ENCODE measurements at places on chromosomes 11 and 22. TPM values are rescaled to one million over a fixed set of nuclear protein-coding genes. Genes with fewer than 3 reads are reported as not detected.
A peak's percentile ranks its signal among the peaks of the same experiment; 100 is the strongest.

DNA sequence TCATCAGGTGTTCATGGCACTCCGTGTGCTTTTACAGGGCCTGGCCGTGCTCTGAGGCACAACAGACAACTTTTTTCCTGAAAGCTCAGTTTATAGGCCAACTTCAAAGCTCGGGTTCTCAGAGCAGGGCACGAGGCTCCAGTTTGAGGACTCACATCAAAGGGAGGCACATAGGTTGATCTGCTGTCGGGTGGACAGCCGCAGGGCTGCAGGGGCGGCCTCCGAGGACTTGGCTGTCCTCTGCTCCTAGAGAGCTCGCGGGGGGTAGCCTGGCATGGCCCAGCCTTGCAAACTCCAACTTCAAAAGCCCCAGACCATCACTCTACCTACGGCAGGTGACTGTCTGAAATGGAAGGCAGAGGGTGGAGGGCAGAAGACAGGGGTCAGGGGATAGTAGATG lies 31.6 kb downstream of the C11orf58 start:
- DNase-seq: no peak

DNA sequence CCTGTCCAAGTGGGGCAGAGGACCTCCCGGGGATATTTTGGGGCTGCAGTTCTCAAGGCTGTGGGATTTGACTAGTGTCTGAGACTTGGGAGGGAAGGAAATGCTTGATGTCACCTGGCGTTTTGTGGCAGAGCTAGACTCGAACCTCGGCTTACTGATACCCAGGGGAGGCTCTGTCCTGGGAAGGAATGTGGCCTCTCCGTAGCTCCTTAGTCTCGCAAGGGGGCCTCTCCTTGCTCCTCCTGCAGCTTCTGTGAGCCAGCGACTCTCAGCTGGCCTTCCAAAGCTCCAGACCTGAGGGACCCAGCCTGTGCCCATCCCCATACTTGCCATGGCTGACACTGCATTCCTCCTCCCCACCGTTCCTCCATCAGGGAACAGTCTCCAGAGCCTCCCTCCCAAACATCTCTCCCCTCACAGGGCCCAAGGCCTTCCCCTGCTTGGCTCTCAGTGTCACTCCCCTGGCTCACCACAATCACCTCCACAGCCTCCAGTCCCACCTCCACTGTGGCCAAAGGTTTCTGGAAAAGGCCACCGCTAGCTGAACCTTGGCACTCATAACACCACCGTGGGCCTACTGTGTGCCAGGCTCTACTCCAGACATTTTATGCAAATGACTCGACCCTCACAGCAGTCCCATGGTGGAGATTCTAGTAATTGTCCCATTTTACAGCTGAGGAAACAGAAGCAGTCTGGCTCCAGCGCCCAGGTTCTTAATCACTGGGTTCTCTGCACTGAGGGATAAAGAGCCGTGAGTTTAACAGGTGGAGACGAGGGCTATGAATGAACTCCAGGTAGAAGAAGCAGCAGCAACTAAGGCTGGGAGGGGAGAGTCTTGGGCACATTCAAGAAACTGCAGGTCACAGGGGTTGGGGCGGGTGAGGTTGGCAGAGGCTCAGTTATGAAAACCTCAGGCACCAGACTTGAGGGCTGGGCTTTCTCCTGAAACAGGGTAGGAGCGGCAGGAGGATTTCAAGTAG lies 12.1 kb downstream of the P2RY2 start:
- no peak for DNase-seq

DNA sequence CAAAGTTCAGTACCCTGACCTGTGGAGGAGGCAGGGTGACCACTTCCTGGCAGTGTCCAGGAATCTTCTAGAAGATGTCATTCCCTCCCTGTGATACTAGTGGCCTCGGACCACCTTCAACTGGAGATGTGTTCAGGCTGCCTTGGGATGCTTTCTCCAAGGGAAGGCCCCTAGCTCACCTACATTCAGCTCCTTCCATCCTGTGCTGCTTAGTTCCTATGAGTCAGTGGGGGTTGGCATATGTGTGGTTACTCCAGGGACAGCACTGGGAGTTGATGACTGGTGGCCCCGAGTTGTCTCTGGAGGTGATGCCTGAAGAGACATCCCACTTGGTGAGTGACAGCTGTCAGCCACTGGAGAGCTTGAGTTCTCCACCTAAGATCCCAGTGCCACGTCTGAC lies 81.8 kb upstream of the OR9Q1 start:
- peak; percentile 13 for DNase-seq

FXYD2 gene
- not detected for total RNA-seq

SLN gene
- total RNA-seq: not detected

- DNase-seq: no peak
Measured at GRCh38 chr11:118628432-118628831, 21.0 kb downstream of the PHLDB1 start.

GRCh38 chr11:11995601-11996000 lies 12.8 kb downstream of the DKK3 start:
- DNase-seq: no peak

DNA sequence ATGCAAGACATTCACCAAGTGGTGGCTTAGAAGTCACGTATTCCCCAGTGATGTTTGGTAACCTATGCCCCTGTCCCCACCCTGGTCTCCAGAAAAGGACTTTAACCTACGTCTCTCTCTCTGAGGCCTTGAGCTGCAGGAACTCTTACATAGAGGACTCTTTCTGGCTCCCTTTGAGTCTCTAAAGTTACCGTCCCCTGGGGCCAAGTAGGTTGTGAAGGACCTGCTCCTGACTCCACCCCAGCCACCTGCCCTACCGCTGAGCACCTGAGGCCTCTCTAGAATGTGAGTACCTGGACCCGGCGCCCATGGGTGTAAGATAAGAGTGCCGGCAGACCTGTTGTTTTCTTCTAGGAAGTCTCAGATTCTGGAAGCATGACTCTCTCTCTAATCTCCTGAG lies 95.4 kb downstream of the TIMP3 start:
- no peak for DNase-seq

- peak; percentile 95 for DNase-seq
Measured at GRCh38 chr11:86559311-86559945, 113.0 kb downstream of the ME3 start.

- DNase-seq: peak; percentile 67
Measured at GRCh38 chr11:66568124-66568916, at the start of gene CTSF. Gene CTSF, minus strand, starts transcription at chr11:66568606. Its CDS starts 120 bp downstream, at chr11:66568486.

- DNase-seq: no peak
Measured at GRCh38 chr11:118896921-118897591, 13.4 kb downstream of the CXCR5 start.

GRCh38 chr11:106959800-106960199 lies 58.5 kb downstream of the GUCY1A2 start:
- DNase-seq: no peak

SLC5A12 gene
- total RNA-seq: not detected

- DNase-seq: no peak
Measured at GRCh38 chr22:50670513-50670912, 2.1 kb upstream of the SHANK3 start.

JAM3 gene
- total RNA-seq: 0.26 TPM

GRCh38 chr22:35477911-35478582 lies 62.6 kb upstream of the RASD2 start:
- peak; percentile 38 for DNase-seq

UPK3A gene
- total RNA-seq: not detected

STARD10 gene
- total RNA-seq: 179 TPM

RIMBP3C gene
- total RNA-seq: under 0.01 TPM

ANO9 gene
- 7.4 TPM for total RNA-seq

DNA sequence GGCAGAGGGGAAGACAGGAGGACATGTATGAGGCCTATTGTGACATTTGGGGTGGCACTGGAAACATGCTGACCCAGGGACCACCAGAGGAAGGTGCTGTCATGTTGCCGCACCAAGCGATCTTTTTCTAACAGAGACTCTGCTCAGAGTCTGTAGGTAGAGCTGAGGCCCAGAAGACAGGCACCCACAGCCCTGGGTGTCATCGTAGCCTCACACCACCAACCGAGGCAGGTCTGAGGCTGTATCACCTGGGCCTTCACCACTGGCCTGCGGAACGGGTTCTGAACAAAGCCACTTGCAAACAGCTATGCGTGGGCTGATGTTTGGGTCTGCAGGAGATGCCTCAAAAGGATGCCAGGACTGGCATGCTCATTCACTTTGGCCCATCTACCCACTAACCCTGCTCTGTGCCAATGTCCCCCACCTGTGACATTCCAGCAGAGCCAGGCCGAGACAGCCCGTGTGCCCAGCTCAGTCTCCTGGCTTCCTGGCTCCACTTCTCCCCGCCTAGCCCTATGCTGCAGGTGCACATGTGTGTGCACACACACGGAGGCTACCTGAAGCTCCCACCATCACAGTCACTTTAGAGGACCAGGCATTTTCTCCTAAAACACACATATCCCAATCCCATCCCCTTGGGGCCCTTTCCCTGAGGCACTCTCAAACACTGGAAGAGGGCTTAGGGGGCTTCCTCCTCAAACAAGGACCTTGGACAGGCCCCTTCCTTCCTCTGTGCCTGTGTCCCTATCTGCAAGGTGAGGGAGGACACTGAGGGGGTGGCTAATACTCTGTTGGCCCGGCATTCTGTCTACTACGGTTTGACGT lies 3.6 kb downstream of the TRIM29 start:
- DNase-seq: no peak

MPZL2 gene
- 79.2 TPM for total RNA-seq

GRCh38 chr11:30855383-30856006 lies 269.3 kb upstream of the MPPED2 start:
- DNase-seq: peak; percentile 22

DNA sequence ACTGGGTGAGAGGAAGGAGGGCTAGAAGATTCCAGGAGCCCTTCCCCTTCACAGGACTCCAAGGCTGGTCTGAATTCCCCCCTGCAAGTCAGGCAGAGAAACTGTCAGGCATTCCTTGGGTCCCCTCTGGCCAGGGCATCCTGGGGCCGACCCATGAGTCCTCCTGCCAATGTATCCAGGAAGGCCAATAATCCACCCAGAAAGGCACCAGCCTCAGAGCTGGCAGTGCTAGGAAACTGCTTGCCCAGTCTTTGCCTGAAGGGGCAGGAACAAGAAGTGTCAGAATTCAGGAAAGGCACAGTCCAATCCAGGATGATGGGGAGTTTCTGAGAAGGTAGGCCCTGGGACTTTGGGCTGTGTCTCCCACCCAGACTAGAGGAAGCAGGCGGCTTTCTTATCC lies 41.0 kb downstream of the BUD13 start:
- DNase-seq: no peak

DNA sequence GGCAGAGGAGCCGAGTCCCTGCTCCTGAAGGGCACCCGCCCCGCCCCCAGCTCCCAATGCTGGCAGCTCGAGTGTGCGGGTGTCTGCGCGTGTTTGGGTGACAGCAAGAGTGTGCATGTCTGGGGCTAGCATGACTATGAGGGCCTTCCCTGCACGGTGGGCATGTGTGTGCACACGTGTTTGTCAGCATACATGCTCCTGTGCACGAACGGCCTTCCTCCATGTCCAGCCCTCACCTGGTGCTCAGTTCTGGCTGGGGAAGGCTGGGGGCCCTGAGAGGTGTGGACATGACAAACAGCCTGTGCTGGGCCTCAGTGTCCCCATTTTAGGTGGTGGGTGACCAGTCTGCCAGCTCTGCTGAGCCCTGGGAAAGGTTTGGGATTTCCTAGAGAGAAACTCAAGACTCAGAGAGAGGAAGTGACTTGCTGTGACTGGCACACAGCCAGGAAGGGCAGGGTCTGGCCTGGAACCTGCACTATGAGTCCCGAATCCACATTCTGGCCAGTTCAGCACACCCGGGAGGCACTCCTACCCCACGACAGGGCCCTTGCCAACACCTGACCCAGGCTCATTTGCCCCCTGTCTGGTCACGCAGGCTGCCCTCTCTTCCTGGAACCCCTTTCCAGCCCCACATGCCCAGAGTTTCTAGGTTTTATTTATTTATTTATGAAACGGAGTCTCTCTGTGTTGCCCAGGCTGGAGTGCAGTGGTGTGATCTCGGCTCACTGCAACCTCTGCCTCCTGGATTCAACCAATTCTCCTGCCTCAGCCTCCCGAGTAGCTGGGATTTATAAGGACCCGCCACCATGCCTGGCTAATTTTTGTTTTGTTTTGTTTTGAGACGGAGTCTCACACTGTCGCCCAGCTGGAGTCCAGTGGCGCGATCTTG lies 3.3 kb upstream of the SHISA8 start:
- peak; percentile 68 for DNase-seq

FZD4 gene
- total RNA-seq: 0.38 TPM

DNA sequence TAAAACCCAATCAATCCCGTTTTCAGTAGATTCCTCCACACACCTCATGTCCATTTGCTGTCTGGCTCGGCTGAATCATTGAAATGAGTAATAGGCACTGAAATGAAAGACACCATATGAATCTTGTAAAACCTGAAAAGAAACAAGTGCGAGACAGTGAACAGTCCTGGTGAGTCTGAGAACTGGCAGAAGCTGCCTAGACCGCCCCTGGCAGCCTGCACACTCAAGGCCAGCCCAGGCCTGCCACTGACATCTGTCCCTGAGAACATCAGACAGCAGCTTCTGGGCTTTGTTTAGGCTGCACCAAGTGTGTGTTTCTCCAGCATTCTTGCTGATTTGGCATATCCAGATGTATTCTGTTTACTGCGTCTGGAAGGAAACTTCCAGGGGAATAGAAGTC lies 44.8 kb downstream of the ENDOD1 start:
- DNase-seq: peak; percentile 100

APOL6 gene
- 6.1 TPM for total RNA-seq

GRCh38 chr11:87397011-87397865 lies 359.5 kb downstream of the TMEM135 start:
- peak; percentile 63 for DNase-seq

DNA sequence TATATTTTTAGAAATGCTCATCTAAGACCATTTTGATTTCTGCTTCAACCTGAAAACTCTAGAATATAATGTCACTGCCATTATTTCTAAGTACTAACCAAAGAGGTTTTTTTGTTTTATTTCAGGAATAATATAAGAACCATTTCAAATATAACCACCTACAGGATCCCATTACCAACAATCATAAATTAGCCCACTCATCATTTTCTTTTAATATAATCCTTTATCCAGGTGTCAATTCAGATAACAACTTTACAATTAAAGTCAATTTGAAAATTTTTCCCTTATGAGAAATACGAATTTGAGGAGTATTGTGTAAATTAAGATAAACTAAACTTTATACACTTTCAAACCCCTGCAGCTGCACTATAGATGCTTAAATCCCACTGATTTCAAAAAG lies 1043.0 kb upstream of the CNTN5 start:
- DNase-seq: no peak

SAA4 gene
- not detected for total RNA-seq

DNA sequence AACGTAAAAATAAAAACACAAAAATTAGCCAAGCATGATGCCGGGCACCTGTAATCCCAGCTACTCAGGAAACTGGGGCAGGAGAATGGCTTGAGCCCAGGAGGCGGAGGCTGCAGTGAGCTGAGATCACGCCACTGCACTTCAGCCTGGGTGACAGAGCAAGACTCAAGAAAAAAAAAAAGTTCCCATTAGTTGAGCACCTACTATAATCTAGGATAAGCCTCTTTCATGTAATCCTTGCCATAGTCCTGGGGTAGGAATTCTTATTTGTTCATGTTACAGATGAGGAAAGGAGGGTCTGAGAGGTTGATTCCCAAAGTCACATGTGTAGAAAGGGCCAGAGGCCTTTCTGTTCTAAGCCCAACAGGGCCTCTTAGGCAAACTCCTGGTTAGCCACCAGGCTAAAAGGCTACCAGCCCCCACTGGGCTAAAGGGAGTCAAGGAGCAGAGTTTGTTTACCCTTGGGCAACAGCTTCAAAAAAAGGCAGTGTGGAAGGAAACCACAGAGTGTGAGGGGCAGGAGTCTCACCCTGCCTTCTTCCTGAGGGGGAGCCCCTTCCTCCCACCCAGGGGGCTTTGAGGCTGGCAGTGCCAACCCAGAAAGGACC lies 21.6 kb upstream of the CSNK1E start:
- DNase-seq: no peak
